ENCODE measurements at places on chromosomes 16 and 17.

- no peak for DNase-seq
These were observed 4.9 kb downstream of the ASGR2 start for GRCh38 chr17:7109461-7110322.

DNA sequence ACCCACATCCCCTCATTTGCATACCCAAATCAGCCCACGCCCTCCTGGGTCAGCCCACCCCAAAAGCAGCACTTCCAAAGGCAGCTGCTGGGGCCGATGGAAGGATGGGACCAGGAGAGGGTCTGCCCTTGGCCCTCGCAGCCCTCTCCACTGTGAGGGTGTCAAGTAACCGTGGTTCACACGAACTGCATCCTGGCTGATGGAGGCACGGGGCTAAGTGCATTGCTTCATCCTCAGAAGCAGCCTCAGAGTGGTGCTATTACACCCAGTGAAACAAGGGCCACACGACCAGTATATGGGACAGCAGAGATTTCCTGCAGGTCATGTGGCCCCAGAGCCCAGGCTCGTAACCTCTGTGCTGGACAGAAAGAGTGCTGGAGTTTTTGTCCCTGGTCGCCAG lies 13.2 kb upstream of the ATP2A3 start:
- DNase-seq = no peak

DNA sequence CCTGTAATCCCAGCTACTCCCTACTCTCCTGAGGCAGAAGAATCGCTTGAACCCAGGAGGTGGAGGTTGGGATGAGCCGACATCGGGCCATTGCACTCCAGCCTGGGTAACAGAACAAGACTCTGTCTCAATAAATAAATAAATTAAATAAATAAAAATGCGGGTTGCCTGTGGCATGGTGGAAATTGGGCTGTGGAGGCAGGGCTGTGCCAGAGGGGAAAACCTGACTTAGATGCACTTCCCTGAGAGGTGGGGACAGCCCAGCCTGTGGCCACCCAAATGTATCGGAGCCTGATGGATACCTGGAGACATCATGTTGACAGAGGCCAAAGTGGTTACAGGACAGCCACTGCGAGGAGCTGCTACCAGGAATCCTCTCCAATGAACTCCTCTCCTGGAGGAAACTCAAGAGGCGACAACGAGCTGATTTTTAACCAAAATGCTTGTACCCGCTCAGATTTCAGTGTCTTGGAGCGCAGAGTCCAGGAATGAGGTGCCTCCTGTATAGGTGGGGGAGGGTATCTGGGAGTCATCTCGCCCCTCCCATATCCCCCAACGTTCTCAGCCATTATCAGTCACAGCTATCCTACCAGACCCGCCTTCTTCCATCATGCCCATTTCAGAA lies 32.3 kb downstream of the DDX19A start:
- no peak for DNase-seq

GRCh38 chr16:71429581-71429980 lies 12.3 kb downstream of the TLE7 start:
- DNase-seq = no peak

GRCh38 chr17:50618941-50619340 lies 15.7 kb upstream of the ABCC3 start:
- no peak for DNase-seq

- DNase-seq = no peak
These were observed 251.2 kb downstream of the ENGASE start for GRCh38 chr17:79325709-79326430.

DNA sequence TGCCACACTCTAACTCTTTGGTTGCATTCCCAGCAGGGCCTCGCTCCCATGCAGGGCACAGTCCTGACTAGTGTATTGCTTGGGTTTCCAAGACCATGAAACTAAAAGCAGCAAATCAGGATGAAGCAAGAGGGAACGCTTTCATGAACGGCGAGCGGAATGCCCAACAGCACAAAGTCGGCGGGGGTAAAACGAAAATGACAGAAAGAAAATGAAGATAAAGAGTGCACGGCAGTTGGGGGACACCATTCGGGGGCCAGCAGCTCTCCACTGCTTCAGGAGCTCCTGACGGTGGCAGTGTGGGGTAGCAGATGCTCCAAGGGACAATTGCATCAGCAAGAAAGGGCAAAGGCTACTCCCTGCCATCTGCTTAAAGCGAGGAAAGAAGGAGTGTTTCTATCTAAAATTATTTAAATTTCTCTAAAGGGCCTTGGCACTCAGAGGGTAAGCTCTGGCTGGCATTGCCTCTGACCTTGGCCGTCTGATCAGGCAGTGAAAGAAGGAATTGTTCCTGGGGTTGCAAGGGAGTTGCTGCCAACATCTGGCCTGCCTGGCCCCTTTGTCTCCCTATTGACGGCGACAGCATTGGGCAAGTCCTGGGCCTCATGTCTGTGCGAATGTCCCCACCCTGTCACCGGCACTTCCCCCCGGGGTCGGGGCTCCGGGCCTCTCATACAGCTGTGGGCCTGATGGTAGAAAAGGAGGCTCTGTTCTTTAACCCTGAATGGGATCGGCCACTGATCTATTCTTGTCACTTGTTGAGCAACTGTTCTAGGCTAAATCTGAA lies 138.2 kb downstream of the CMIP start:
- no peak for DNase-seq

DNA sequence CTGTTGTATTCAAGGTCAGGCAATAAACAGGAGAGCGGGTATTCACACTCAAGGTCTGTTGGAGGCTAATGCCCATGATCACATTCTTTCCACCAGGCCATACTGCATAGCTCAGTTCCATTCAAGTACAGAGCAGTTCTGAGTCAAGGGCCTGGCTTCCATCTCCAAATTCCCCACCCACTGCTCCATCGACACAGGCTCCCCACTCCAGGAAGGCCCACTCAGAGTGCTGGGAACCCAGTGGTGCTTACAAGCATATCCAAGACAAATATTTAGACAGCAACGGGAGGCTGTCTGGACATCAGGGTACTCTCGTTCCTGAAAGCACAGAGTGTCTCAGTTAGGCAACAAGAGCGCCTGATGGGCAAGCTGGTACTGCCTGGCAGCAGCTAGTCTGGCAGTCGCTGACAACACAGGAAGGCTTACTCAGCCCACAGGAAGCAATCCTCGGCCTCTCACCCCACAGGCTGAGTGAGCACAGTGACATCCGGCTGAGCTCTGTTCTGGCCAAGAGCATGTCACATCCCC lies 40.9 kb downstream of the RFFL start:
- peak; percentile 87 for DNase-seq

GRCh38 chr17:78986048-78986648 lies 6.4 kb upstream of the LGALS3BP start:
- peak; percentile 30 for DNase-seq

DNA sequence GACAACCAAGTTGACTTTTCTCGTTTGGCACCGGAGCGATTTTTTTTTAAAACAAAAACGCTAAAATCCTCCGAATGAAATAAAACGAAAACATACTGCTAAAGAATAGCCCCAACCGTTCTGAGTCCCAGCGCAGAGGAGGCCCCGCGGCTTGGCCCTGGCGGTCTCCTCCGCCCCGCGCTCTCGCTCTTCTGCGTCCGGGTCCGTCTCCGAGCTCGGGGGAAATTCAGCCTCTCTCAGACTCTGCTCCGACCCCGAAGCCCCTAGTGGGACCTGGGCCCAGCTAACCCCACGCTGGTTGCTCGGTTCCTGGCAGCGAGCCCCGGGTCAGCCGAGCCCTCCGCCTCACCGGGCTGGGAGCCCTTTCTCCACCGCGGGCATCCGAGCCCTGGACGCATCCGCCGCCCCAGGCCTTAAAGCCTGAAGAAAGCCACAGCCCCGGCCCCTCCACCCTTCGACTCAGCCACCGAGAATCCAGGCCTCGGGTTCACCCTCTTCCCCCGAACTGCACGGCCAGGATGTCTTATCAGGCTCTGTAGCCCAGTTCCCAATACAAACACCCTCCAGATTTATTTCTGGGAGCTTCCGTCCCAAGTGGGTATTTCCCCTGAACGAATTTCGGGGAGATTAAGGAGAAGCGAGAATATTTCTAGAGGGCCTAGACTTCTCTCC lies 1.2 kb downstream of the TBX2 start:
- DNase-seq = no peak

- DNase-seq = no peak
These were observed 74.8 kb upstream of the GRIN2A start for GRCh38 chr16:10256784-10257641.

- DNase-seq = no peak
These were observed 18.0 kb downstream of the ADCY7 start for GRCh38 chr16:50284131-50284911.

DNA sequence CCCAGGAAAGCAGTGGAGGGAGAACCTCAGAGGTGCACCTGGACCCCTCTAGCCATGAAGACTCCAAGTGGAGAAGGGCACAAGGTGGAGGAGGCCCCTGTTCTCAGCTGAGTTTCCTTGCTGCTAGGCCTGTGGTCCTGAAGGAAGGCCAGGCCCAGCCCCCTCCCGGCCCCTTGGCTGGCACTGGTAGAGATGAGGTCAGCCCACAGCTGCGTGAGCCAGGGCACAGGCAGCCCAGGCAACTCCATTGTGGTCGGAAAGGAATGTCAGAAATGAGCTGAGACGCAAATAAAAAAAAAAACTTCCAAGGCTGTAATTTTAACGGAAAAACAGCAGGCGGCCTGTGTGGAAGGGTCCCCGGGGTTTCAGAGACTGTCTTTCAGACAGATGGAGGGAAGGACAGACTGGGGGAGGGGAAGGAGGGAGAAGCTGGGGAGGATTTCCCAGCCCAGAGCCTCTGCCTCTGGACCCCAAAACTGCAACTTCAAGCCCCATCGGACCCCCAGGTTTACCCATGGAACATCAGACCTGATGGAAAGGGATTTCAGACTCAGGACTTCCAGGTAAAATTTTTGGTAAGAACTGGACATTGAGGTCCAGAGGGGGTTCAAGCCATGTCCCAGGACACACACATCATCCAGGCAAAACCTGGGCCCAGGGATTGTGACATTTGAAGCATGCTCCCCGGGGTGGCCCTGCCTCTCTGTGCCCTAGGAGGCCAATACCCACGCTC lies 25.6 kb upstream of the MRPS23 start:
- DNase-seq = peak; percentile 96

DNA sequence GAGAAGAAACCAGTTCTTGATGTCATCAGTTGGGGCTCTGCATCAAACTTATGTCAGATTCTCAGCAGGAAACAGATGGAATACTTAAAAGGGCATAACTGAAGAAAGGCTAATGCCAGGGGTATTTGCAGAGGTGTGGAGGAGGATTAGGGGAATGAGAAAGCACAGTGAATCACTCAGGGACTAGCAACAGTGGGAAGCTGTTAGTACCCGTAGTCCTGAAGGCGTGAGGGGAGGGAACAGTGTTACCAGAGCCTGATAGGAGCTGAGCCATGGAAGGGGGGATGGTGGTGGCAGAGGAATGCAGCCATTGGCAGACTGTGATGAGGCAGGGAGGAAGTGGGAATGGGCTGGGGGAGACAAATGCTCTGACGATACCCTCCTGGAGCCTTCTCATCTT lies 162.3 kb downstream of the UTP18 start:
- no peak for DNase-seq

DNA sequence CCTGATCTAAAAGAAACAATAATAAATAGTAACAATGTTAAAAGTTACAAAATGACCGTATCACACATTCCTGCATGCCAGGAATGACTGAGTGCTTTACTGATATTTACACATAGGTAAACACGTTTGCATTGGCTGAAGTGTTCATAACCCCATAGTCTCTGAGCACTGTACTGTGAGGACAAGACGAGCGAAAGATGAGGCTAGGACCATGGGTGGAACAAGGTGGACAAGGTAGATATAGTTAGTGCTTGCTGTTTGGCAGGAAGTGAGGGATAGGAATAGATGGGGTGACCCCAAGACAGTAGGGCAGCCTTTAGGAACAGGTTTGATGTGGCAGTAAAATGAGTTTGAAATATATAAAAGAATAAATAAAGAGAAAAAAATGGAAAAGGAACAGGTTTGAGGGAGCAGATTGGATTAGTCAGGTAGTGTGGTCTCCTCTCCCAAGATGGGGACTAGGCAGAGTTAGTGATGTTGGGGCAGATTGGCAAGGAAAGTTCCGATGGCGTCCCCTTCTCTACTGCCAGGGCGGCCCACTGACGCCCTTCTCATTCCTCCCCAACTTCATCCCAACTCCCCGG lies 452 bp upstream of the E2F4 start:
- DNase-seq = no peak

- no peak for DNase-seq
These were observed 1.7 kb upstream of the ITPRIPL2 start for GRCh38 chr16:19112099-19112407.

DNA sequence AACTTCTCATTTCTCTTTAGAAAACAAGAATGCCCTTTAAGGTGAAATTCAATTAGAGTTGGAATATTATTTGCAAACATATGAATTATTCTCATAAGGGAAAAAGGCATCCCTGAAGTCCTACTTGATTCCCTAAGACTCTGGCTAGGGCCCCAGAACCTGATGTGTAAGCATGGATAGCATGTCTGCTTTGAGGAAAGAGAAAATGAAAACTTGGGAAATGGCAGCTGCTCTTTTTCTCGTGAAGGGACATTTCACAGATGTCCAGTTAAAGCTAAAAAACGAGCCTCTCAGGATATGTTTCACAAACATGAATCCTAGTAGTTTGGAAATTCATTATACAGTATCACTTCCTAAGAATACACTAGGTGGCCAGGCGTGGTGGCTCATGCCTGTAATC lies 112.3 kb upstream of the CLEC3A start:
- DNase-seq = no peak

- DNase-seq = no peak
These were observed 203.1 kb downstream of the MSI2 start for GRCh38 chr17:57459286-57459915.

DNA sequence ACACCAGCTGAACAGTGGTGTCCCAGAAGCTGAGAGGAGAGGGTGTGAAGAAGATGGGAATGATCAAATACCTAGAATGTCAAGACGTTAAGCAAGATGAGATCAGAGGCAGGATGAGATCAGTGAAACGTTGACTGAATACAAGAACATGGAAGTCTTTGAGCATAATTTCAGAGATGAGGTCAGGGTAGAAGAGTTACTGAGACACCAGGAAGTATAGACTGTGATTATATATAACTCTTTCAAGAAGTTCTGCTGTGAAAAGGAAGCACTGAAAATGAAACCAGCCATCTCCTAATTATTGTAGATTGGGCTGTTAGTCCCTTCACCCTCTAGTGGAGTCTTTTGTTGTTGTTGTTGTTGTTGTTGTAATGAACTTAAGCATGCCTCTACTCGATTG lies 9.1 kb downstream of the SHCBP1 start:
- DNase-seq = no peak

GRCh38 chr17:39235555-39236449 lies 10.1 kb upstream of the STAC2 start:
- DNase-seq = peak; percentile 15

- DNase-seq = no peak
These were observed 316.1 kb downstream of the PHKB start for GRCh38 chr16:47777220-47777619.

GRCh38 chr16:77596261-77596660 lies 126.1 kb upstream of the NUDT7 start:
- DNase-seq = peak; percentile 71
